ENCODE measurements at places on chromosomes 2 and 18.

- no peak for DNase-seq
Observed at GRCh38 chr18:68056936-68057335, 540.4 kb upstream of the DSEL start.

GRCh38 chr2:147425437-147426029, 419.3 kb upstream of the ACVR2A start:
- no peak for DNase-seq

DNA sequence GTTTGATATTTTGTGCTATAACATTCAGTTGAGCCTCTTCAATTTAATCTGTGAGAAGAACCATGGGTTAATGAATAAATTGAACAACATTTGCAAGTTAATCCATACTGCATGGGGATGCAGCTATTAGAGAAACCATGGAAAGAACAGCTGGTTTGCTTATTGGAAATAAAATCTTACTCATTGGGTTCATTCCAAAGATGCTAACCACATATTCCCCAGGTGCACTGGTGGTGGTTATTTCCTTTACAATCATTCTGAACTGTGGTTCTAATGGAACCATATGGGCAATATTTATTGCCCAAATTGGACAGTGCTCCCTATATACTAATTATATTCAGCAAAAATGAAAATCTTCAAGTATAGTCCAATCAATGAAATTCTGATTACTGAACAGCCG, 1200.4 kb upstream of the CDH2 start:
- DNase-seq, result no peak

GRCh38 chr18:37438417-37439180, 127.0 kb downstream of the CELF4 start:
- DNase-seq, result no peak

GRCh38 chr2:24342110-24342910, 18.0 kb downstream of the ITSN2 start:
- no peak for DNase-seq

- peak; percentile 58 for DNase-seq
Observed at GRCh38 chr2:7430869-7431641, 513.8 kb downstream of the RNF144A start.

DNA sequence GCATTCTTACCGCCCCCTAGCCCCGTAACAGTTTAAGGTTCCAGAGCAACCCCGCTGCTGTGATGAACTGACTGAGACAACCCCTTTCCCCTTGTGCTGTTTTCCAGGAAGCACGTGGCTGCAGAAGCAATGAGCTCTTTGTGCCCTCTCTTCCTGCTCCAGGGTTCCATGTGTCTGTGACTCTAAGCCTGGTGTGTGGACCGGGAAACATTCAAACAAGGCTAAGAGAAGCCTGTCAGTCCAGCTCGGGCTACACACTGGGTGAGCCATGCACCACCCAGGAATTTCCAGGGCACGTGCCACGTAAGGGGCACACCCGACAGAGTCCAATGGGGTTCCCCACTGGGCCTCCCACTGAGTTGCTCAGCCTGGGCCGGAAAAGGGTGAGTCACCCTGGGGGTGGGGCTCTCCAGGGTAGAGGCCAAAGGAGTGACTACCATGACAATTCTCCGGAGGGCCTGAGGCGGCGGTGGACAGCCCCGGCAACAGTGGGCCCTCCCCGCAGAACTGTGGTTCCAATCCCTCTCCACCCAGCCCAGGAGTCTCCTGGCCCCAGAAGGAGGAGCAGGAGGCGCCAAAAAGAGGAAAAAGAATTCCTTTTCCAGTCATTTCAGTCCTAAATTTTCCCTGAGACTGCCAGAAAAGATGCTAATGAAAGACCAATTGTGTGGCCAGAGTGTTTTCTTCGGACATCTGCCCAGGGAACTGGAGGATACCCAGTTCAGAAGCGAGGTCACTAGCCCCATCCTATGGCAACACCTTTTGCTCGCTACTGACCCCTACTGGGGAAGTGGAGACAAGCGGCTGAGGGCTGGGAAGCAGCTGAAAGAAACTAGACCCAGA, 157.8 kb upstream of the SLC1A4 start:
- DNase-seq, result peak; percentile 78

- DNase-seq, result no peak
Observed at GRCh38 chr2:47999512-47999911, 93.2 kb upstream of the FBXO11 start.

- DNase-seq, result no peak
Observed at GRCh38 chr2:86372641-86373502, 35.4 kb upstream of the REEP1 start.

GRCh38 chr2:172931918-172932520, 143.6 kb upstream of the MAP3K20 start:
- peak; percentile 43 for DNase-seq

- DNase-seq, result no peak
Observed at GRCh38 chr2:28413152-28413898, 20.7 kb downstream of the FOSL2 start.

DNA sequence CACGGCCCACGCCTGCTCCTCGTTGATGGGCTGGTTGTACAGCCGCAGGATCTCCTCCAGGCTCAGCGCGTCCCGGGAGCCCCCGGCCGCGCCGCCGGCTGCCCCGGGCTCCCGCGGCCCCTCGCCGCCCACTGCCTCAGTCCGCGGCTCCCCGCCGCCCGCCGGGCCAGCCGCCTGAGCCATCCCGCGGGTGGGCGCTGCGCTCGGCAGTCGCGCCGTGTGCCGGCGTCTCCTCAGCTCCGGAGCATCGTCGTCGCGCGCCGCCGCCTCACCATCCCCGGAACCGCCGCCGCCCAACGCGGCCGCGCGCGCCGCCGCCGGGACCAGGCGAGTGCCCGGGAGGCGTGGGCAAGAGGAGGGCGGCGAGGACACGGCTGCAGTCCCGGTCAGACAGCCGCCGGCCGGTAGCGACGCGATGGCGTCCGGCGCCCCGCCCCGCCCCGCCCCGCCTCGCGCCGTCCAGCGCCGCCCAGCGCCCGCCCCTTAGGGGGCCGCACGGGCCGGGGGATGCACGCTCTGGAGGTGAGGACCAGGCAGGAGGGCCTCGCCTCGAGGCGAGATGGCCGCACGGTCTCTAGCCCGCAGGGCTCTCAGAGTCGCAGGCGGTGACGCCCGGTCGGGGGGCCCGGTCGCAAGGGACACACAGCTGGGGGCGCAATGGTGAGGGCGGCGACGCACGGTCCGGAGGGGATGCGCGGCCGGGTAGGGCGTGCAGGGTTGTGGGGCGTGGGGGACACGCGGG, at the start of gene SPIRE1:
TSS of gene SPIRE1 (minus strand) at position 424 of the 742 bp plus-strand sequence. CDS start at position 183, 241 bp downstream.
- peak; percentile 19 for DNase-seq

DNA sequence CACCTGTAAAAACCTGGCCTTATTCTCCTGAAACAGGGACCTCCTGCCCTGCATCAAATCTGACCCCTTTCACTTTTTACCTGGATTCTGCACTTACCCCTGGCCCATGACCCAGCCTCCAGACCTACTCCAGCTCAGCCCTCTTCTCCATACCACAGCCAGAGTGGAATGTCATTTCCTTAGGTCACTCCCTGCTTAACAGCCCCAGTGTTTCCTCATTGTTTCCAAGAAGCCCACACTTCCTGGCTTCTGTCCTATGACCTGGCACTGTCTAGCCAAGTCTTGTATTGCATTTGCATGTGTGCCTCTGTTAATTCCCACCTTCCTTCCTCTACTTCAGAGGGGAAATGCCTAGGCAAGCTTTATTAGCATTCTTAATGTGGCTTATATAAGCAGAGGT, 51.4 kb upstream of the TRIB2 start:
- no peak for DNase-seq

GRCh38 chr2:102418421-102418961, 4.5 kb upstream of the IL18RAP start:
- DNase-seq, result no peak
